ENCODE measurements at places on chromosomes 13 and 19.

- no peak for DNase-seq
Observed at GRCh38 chr19:3638208-3639193, 11.9 kb upstream of the CACTIN start.

- no peak for DNase-seq
Observed at GRCh38 chr19:18596752-18597157, 8.2 kb downstream of the REX1BD start.

- DNase-seq: no peak
Observed at GRCh38 chr13:28541966-28542365, 47.0 kb upstream of the FLT1 start.

DNA sequence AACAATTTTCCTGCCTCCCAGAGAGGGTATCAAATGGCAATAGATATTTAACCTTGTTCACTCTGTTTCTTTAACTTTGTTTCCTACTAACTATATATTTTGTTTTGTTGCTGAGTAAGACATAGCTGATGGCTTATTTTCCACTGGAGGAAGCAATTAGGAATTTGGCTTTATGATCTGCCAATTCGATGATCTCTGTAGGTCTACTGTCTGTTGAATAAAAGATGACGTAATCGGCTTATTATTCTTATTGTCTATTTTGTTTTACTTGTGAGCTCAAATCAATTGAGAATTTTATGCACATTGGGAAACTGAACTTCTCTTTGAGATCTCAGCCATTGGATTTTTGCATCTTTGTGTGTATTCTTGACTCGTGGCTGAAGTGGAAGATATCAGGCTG, 862.6 kb downstream of the EFNB2 start:
- DNase-seq: no peak

GRCh38 chr13:50244713-50245574, 229.7 kb downstream of the KCNRG start:
- DNase-seq: no peak

Measured in activated CD8-positive, alpha-beta memory T cell treated with anti-CD3 and anti-CD28 coated beads for 1 hour (primary cell).